ENCODE measurements at places on chromosomes 12 and 14. TPM values are rescaled to one million over a fixed set of nuclear protein-coding genes. Genes with fewer than 3 reads are reported as not detected.

- no peak for DNase-seq
Observed at GRCh38 chr14:34930591-34931091, 52.2 kb upstream of the SRP54 start.

DNA sequence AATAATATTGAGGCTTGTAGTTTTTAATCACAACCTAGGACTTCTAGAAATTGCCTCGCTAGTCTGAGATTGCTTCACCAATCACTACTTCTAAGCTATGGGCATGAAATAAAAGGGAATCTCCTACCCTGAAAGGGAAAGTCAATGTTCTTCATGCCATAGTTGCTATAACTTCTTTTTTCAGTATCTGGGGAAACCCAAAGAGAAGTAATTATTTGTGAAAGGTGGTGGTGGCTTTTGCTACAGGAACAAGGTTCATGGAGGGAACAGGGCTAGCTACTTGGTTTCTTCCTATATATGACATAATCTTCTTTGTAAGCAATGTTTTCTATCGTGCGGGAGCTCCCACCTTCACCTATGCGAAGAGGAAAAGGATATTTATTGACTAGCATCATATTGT, 61.6 kb upstream of the DNM1L start:
- no peak for DNase-seq

DNA sequence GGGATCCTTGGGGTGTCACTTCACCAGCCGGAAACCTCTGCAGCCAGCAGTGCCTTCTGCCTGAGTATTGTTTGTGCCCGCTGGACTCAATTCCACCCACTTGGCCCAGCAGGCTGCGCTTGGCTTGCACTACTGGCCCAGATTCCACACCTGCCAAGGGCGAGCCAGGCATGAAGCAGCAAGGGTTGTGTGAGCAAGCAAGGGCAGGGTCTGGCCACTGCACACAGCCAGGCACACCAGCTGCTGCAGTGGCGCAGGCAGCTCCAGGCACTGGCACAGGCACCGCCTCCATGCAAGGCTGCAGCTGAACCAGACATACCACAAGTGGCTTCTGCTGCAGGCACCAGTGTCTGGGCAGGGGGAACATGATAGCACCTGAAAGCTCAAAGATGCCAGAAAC, 99.5 kb downstream of the NUAK1 start:
- DNase-seq, result no peak

DNA sequence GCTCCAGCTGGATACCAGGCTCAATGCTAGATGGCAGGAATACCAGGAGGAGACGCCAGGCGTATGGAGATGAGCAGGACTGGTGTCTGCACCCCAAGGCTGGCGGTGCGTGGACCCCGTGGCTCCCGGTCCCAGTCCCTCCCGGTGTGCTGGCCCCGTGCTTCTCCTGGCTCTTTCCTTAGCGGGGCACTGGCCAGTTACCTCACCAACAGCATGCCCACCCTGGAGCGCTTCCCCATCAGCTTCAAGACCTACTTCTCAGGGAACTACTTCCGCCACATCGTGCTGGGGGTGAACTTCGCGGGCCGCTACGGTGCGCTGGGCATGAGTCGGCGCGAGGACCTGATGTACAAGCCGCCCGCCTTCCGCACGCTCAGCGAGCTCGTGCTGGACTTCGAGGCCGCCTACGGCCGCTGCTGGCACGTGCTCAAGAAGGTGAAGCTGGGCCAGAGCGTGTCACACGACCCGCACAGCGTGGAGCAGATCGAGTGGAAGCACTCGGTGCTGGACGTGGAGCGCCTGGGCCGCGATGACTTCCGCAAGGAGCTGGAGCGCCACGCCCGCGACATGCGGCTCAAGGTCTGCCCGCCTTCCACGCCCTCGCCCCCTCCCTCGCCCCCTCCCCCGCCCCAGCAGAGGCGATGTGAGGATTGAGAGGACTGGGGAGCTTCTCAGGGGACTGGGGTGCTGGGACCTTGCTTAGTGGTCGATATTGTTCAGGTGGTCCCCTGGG, 14.6 kb downstream of the VASH1 start:
- DNase-seq, result no peak

GRCh38 chr12:117797202-117797601, 171.6 kb downstream of the KSR2 start:
- DNase-seq, result no peak

DNA sequence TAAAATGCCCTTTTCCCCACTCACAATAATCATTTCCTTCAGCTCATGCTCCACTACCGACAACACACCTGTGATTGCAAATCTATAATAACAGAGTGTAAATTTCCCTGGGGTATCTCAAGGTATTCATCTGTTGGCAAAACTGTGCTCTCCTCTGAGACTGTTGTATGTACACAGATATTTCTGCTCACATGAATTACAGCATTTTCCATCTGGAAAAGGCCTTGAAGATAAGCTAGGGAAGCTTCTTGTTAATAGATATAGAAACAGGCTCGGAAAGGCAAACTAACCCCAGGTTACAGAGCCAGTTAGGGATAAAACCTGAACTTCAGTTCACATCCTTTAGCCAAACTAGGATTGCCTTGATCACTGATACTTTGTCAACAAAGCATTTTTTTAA, 210.4 kb upstream of the KRR1 start:
- no peak for DNase-seq

GRCh38 chr14:95784137-95784536, 70.2 kb upstream of the TCL1A start:
- peak; percentile 47 for DNase-seq

DNA sequence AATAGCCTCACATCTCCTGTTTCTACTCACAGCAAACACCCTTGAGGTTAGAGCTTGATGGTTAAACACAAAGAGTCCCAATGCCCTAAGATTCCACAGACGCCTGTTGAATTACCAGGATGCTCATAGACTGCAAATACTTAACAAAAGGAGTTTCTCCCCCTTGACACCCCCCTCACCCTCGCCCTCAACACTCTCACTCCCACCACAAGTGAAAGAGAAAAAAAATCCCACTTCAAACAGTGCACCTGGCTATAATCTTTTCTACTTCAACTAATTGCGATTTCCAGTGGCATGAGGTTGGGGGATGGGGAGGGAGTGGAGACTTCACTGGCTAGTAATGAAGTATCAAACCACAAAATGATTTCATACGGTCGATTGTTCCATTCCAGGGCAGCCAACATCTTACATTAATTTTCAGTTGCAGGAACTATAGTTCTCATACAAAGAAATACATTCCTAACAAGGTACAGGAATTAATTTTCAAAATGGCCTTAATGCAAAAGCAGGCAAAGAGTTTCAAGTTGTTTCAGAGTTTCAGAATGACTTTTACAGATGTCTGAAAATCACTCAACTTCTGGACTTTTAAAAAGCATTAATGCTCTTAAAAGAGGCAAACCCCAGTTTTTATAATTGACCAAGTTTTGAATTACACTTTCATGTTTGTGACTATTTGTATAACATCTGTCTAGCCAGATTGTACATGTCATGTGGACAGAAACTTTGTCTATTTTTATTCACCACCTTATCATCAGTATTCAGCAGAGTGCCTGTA, 390.7 kb downstream of the C12orf75 start:
- DNase-seq, result peak; percentile 33

GRCh38 chr12:69553628-69554248, 31.5 kb upstream of the CCT2 start:
- DNase-seq, result no peak

Gene NGB
- not detected for polyA plus RNA-seq

Gene RAB15
- polyA plus RNA-seq, result 35.3 TPM

Gene CKB
- 173 TPM for polyA plus RNA-seq

Gene PRB2
- polyA plus RNA-seq, result not detected

Gene OAS1
- 3.6 TPM for polyA plus RNA-seq

Gene GLT1D1
- polyA plus RNA-seq, result 1.3 TPM

Gene SPIC
- not detected for polyA plus RNA-seq

Gene ADAMTS20
- 0.07 TPM for polyA plus RNA-seq

Data from muscle of arm (tissue), 14 donors.